Activated B cell treated with CpG ODN at 0.5 μM for 24 hours (primary cell): ENCODE measurements at places on chromosomes 2 and 18.

DNA sequence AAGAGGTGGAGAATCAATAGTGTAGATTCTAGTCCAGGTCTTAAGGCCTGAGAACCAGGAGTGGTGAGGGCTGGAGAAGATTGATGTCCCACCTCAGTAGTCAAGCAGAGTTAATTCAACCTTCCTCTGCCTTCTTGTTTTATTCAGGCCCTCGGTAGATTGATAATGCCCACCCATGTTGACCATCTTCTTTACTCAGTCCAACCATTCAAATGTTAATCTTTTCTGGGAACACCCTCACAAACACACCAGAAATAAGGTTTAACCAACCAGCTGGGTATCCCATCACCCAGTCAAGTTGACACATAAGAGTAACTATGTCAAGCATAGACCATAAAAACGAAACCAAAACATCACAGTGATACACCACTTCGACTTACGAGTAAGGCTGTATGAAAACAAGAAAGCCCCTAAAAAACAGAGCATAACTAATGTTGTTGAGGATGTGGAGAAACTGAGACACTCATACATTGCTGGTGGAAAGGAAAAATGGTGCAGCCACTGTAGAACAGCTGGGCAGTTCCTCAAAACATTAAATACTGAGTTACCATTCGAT, 57.5 kb downstream of the SLC35F5 start:
- no peak for DNase-seq

DNA sequence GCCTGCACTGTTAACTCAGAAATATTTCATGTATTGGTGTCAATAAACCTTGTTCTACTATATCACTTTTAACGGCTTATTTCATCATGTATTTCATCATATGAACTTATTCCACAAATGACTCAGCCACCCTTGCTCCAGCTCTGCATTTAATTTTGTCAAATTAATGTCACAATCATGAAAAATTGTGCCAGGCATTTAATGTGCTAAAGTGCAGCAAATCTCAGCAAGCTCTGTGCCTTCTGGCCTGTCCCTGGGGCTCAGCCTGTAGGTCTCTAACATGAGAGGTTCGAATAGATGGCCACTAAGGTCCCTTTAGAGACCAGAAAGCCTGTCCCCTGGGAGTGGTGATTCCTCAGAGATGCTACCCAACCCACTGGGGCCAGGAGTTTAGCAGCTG, 28.6 kb downstream of the BOD1L2 start:
- no peak for DNase-seq

- DNase-seq: no peak
Measured at GRCh38 chr2:41932241-41933045, 115.4 kb upstream of the PKDCC start.

GRCh38 chr18:63552581-63552980, 10.4 kb downstream of the SERPINB12 start:
- no peak for DNase-seq

DNA sequence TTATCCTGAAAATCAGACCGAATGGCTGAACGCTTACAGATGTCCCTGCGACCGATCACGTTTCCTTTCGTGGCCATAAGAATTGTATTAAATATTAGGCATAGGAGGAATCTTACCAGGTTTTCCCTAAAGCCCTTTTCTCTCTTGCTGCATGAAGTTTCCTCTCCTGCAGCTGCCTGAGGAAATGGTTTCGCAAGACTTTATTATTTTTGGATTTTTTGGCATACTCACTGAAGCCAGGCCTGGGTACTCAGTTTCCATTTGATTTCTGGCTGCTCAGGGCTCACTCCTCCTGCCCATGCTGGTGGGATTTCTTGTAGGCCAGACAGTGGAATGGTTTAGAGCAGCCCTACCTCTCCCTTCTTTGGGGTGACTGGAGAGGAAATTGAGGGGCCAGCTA, 114.0 kb downstream of the KLHL29 start:
- DNase-seq: no peak

DNA sequence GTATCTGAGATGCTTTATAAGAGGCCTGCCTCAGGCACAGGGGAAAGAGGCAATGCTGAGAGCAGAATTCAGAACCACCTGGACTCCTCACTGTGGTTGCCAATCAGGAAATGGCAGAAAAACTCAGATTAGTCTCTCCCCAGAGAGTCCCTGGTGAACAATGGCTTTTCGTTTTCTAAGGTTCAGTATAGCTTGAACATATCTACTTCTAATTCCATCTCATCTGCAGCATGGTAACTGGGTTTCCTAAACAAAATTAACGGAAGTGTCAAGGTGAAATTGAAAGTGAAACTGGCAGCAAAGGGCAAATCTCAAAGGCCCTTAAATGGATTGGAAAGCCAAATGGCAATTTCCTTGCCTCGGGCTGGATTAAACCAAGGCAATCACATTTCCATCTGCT, 480.2 kb upstream of the ACVR2A start:
- no peak for DNase-seq

- no peak for DNase-seq
Measured at GRCh38 chr2:105432749-105433148, 33.9 kb upstream of the FHL2 start.

GRCh38 chr2:6986912-6987361, 69.7 kb downstream of the RNF144A start:
- DNase-seq: no peak

GRCh38 chr18:6781142-6781714, 51.7 kb downstream of the ARHGAP28 start:
- DNase-seq: no peak

GRCh38 chr2:42792583-42793333, at the start of gene HAAO:
HAAO (minus strand) TSS chr2:42792583; CDS start chr2:42792536, 47 bp downstream.
- peak; percentile 59 for DNase-seq

DNA sequence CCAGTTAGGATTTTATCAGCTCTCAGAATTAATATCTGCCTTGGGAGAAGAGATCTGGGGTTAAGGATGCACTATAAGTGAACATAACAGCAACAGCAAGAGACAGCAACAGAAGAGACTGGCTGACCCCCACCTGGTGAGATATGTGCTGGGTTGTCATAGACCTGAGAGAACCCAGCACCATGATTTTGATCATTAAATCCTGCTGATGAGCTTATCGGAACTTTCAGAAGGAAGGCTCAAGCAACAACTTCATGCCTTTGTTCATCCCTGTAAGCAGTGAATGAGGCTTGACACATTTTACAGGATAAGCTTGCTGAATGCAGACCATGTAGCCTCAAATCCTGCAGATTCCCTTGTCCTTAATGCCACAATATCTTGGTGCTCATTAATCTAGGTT, 100.0 kb downstream of the POLE4 start:
- no peak for DNase-seq

GRCh38 chr2:190649798-190650390, 1.0 kb downstream of the NAB1 start:
- DNase-seq: no peak

DNA sequence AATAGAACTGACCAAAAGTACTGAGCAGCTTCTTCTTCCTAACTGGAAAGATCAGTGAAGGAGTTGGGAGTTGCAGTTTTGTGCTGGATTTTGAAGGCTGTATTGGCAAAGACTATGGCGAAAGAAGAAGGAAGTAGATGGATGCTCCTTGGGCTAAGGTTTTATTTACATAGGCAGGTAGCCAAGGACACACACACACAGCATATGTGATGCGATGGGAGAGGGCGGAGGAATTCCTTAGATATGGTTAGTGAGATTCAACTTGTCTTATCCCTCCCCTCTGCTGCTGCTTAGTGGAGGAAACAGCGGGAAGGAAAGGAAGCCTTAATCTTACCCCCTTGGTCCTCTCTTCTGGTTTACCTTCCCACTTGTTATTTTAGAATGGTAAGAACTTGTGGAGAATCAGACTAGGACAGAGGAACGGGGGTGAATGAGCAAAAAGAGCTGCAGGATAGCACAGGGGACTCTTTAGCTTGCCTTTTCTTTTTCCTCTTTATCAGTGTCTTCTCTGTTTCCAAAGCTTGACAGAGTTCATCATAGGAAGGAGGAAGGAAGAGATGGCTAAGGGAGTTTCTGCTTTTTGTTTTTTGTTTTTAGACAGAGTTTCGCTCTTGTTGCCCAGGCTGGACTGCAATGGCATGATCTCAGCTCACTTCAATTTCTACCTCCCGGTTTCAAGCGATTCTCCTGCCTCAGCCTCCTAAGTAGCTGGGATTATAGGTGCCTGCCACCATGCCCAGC, 87.9 kb downstream of the OSBPL6 start:
- DNase-seq: no peak

DNA sequence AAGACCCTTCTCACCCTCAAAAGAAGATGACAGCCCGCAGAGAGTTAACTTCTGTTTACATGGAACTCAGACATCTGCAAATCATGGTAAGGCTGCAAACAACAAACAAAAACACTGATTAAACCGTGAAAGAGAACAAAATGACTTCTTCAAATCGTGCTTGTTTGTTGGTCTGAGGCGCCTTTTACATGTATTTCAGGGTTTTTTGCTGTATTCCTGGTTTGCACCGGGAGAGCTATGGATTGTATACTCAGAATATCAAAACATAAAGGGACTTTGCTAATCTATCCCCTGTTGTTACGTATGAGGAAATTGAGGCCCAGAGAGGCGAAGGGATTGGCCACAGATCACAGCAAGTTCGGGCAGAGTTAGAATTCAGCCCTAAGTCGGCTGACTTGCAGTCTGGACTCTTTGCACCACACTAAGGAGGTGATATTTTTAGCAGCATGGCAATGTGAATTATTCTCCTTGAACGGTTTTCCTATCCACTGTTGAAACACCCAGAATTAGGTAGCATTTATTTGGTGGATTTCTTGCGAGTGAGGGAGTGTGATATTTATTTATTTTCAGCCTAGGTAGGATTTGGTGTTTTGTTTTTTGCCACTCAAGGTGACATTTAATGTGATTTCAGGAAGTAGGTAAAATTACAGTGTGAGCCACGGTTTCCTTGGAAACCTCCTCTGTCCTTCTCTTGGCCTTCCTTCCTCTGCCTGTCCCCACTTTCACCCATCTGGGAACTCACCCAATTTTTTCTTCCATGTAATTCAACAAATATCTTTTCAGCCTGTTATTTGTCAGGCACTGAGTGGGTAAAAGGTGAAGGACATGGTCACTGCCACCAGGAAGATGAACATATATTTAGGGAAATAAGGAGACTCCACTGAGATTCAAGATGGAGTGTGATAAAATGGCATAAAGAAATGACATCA, 980 bp upstream of the PDE6D start:
- DNase-seq: no peak

DNA sequence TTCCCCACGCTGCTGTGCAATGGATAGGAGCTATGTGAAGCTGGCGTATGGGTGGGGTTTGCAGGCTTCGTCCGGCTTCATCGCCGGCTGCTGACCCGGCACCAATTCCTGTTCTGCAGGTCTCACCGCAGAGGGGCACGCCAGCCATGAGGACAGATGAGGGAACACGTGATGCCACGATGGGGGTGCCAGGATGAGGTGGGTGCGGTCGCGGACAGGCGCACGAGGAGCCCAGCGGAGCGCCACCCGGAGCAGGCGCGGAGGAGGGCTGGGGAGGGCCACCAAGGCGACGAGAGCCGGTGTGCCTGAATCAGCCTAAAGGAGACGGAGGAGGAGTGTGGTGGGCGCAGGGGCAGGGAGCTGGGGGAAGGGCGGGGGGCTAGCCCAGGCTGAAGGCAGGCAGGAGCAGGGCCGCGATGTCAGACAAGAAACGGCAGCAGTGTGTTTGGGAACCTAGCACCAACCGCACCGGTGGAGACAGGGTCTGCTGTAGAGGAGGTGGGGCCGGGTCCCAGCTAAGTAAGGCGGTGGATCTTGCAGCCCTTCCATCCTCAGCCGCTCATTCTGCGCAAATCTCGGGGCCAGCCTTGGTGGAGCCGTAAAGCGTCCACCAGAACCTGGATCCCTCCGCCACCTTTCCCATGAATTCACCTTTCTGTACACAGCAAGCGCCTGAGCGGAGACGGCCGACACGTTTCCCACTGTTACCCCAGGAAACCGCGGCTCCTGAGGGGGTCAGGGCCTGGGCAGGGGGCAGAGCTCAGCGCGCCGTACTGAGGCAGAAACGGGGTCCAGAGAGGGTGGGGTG, 17.0 kb upstream of the CD8A start:
- DNase-seq: peak; percentile 27

- no peak for DNase-seq
Measured at GRCh38 chr2:98761267-98761781, 30.4 kb upstream of the MGAT4A start.

- DNase-seq: no peak
Measured at GRCh38 chr2:101949304-101949703, 42.5 kb upstream of the IL1R2 start.

DNA sequence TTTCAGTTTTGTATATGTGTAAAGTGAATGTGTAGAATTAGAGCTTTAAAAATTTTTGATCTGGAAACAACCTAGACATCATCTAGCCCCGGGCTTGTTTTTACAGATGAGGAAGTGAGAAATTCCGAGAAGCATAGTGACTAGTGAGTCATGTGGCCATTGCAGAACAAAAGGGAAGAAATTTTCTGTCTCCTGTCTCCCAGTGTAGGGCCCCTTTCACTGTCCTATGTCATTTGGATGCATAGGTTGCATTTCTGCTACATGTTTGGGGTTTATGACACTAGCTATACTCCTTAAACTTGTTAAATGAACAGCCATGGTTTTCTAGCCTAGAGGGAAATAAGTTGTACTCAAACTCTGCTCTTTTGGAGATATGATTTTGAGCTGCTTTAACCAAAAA, 84.6 kb downstream of the PLCL1 start:
- no peak for DNase-seq

DNA sequence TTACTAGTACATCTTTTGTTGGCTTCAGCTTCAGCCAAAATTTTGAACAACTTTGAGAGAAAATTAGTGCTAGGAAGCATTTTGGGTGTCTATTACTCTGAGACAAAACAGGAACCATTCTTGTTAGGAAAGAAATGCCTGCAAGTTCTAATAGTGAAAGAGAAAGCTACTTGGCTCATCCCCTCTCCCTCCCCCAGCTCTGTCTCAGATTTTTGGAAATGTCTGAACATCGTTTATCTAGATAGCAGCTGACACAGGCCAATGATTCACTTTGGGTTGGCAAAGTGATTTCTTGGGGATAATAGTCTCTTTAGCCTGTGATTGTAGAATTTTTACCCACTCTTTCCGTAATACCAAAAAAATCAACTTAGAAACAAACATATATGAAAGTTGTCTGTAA, 42.3 kb upstream of the PTPRM start:
- DNase-seq: no peak

DNA sequence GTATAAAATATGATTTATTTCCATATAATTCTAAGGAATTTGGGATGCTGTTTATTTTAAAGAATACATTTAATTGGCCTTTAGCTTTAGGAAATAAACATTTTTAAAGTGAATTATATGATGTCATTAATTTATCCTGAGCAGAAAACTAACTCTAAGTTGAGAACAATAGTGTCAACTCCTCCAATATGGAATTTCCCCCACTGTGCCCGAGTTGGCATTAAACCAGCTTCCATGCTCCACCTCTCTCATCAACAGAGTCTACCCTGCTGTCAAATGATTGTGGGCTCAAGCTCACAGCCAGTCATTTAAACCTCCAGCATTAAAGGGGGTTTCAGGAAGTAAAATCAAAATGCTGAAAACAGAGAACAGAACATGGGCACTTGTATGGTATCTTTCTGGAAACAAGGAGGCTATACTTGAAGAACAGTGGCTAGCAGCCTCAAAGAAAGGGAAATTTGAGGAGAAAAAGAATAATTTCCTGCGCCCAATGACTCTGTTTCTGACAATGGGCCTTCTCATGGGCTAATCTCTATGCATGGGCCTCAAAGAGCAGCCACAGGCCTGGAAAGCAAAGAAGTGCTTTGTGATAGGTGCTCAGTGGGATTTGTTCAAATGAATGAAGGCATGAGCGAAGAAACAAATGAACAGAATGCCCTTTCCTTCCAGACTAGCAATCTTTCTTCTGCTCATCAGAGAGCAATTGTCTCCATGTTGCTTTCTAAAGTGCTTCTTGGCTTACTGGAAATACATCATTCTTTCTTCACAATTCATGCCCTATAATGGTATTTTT, 252.8 kb downstream of the MTX2 start:
- DNase-seq: no peak
